Thoracic aorta (tissue), 2 donors: ENCODE measurements at places on chromosomes 1 and 21. TPM values are rescaled to one million over a fixed set of nuclear protein-coding genes. Genes with fewer than 3 reads are reported as not detected.
A peak's percentile ranks its signal among the peaks of the same experiment; 100 is the strongest.

DNA sequence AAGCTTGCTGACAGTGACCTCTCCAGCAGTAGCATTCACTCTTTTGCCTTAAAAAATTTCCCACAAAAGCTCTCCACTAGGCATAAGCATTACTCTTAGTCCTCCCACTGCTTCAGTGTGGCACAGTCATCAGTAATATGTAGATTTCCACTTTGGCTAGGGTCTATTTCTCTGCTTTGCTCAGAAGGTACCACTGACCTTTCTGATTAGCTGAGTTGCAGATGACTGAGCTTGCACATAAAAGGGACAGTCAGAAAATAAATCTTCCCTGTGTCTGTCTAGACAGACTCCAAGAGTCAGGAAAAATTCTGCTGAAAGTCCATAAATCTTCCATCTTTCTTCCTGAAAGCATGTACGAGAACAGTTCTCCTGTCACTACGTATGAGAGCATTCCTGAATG is 56.6 kb upstream of the APP start:
- DNase-seq: no peak
- no peaks in the 10 kb centered on the region for H3K4me1 ChIP-seq
- no peak overlapping the region for H3K4me3 ChIP-seq
- no peaks in the 10 kb centered on the region for H3K36me3 ChIP-seq
- no peaks in the 10 kb centered on the region for H3K27me3 ChIP-seq
- no peak overlapping the region for H3K27ac ChIP-seq

DNA sequence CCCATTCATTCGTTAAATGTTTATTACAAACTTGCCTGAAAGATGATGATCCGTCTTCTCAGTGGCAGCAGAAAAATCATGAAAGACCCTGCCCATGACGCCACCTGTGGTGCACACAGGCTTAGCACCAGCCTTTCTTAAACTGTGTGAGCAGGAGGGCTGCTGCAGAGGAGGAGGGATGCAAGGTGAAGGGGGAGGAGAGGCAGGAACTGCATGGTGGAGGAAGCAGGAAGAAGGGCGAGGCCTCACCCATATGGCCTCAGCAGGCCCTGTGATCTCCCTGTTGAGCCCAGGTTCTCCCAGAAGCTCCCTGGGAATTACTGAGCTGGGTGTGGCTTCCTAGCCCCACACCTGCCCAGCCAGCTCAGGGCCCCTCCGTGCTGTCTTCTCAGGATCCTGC is 25.0 kb upstream of the RD3 start:
- H3K36me3 ChIP-seq: no peaks in the 10 kb centered on the region
- no peaks in the 10 kb centered on the region for H3K27me3 ChIP-seq
- DNase-seq: no peak
- no peak overlapping the region for H3K27ac ChIP-seq

DNA sequence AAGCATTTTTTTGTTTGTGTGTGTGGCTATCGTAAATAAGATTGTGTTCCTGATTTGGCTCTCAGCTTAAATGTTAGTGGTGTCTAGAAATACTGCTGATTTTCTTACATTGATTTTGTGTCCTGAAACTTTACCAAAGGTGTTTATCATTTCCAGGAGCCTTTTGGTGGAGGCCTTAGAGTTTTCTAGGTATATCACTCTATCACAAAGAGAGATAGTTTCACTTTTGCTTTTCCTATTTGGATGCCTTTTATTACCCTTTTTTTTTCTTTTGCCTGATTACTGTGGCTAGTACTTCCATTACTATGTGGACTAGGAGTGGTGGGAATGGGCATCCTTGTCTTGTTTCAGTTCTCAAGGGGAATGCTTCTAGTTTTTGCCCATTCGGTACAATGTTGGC is 109.6 kb downstream of the S1PR1 start:
- H3K4me1 ChIP-seq: no peaks in the 10 kb centered on the region
- no peaks in the 10 kb centered on the region for H3K27me3 ChIP-seq
- no peak for DNase-seq
- no peaks in the 10 kb centered on the region for H3K36me3 ChIP-seq

DNA sequence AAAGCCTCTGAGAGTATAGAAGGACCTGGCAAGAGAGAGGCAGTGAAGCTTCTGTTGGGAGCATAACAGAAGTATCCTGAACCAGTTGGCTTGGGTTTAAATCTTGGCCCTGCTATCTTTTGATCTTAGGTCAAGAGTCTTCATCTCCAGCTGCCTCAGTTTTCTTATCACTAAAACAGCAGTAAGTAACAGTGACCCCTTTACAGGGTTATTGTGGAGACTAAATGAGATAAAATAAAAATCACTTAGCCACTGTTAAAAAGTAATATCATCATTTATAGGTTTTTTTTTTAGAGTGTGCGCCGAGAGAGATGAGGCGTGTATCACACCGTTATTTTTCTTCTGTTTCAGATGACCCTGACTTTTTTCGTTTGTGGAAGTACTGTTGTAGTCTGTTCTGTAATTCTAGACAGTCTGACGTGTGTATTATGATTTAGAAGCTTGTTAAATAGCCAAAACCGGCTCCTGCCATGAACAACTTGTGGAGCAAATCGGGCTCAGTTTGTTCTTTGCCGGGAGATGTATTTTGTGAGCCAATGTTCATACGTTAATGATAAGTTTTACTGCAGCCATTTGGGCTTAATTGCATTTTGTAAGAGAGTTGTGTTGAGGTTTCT is 1.1 kb downstream of the THRAP3 start:
- peak overlapping the region; percentile 80 for H3K4me3 ChIP-seq
- peaks cover 2% of the 10 kb centered on the region for H3K36me3 ChIP-seq
- peak overlapping the region; percentile 91 for H3K27ac ChIP-seq
- no peaks in the 10 kb centered on the region for H3K27me3 ChIP-seq
- peaks cover 55% of the 10 kb centered on the region for H3K4me1 ChIP-seq

DNA sequence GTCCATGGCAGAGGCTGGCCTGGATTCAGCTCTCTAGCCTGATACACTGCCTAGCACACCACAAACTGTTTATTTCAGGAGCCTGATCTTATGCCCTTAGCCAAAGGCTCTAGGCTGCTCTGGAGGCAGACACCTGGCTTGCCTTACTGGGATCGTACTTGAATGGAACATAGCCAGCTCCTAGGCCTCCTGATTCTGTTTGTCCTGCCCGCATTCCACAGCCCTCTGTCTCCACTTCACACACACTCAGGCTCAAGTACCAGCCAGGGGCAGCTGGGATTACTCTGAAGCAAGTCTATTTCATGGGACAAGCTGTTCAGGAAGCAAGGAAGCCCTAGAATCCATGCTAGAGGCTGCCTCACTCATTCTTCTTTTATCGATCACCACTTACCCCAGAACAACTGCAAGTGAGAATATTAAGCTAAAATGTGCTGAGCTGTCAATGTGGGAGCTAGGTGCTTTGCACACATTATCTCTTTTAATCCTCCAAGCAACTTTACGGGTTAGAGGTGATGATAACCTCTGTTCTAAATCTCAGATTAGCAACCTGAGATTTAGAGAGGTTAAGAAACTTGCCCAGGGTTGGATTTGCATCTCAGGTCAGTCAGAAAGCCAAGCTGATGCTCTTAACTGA is 31.1 kb upstream of the CYP4B1 start:
- no peaks in the 10 kb centered on the region for H3K4me1 ChIP-seq
- no peak overlapping the region for H3K4me3 ChIP-seq
- no peaks in the 10 kb centered on the region for H3K36me3 ChIP-seq
- no peak for DNase-seq

DNA sequence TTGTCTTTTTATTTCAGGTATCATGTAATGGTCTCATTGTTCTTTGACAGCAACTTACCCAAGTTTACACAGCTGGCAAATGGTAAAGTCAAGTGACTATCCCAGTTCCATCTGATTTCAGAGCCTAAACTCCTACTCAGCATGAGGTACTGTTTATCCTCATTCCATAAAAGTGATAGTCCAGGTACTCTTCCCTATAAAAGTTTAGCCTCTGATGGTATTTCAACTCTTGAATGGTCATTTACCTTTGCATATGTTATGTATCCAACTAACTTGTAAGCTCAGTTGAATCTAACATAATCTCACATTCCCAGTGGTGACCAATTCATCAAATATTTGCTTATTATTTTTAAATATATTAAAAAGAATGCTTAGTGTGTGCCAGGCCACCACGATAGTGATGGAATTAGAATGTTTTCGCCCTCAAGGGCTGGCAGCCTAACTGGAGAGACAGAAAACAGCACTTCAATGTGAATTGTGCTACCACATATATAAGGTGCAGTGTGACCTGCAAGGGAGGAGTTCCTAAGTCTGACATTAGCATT is 307.1 kb downstream of the CTH start:
- no peak for DNase-seq
- no peaks in the 10 kb centered on the region for H3K36me3 ChIP-seq
- no peak overlapping the region for H3K4me3 ChIP-seq
- H3K4me1 ChIP-seq: peaks cover 41% of the 10 kb centered on the region
- H3K27ac ChIP-seq: peak overlapping the region; percentile 32

- no peak for DNase-seq
- H3K27ac ChIP-seq: no peak overlapping the region
- no peaks in the 10 kb centered on the region for H3K4me1 ChIP-seq
- H3K27me3 ChIP-seq: no peaks in the 10 kb centered on the region
Observed at GRCh38 chr1:60808676-60809075, 273.7 kb upstream of the NFIA start.

DNA sequence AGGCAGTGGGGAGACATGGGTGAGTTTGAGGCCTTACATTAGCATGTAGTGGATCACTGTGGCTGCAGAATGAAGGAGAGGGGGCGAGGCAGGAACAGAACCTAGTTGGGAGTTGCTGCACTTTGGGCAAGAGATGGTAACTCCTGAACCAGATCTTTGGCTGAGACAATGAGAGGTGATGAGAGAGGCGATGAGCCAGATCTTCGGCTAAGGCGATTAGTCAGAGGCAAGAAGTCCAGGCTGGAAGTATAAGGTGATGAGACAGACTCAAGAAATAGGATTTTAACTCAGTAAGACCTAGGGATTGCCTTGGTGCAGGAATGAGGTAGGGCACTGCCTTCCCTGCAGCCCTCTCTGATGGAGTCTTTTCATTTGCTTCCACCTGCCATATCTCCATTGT is 9.1 kb upstream of the ARTN start:
- H3K27me3 ChIP-seq: no peaks in the 10 kb centered on the region
- H3K36me3 ChIP-seq: peaks cover 12% of the 10 kb centered on the region
- DNase-seq: no peak
- H3K4me1 ChIP-seq: no peaks in the 10 kb centered on the region
- no peak overlapping the region for H3K27ac ChIP-seq

DNA sequence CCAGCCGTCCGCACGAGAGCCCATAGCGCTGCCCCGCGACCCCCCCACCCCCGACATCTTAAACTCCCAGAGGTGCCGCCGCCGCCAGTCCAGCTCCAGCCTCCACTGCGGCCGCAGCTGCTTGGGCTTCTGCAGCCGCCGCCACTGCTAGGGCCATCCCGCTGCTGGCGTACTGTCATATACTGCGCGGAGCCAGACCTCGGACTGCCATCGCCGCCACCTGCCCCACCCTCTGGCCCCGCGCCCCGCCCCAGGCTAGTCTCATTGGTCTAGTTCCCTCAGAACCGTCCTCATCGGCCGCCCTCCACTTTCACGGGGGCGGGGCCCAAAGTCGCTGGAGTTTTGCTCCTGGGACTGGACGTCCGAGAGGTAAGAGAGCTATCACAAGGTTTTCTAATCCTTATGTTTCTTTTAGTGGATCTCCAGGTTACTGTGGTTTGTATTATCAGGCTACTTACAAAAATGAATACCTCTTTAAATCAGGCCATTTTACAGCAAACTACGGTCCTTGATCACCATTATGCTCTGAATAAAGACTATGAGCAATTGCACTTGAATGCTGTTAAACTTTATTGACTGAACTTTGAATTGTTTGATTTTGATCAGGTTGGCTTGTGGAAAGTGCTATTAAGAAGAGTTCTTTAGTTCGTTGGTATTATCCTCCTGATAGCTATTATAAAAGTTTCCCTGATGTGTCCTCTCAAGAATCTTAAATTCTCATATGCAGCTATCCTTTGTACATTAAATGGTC is 2.8 kb upstream of the CD1D start:
- no peaks in the 10 kb centered on the region for H3K27me3 ChIP-seq
- no peak overlapping the region for H3K27ac ChIP-seq
- H3K4me3 ChIP-seq: peak overlapping the region; percentile 68

GRCh38 chr21:32415451-32416398 is 3.2 kb downstream of the EVA1C start:
- H3K27me3 ChIP-seq: no peaks in the 10 kb centered on the region
- no peak for DNase-seq
- H3K4me1 ChIP-seq: peaks cover 52% of the 10 kb centered on the region

GRCh38 chr1:10862743-10863335 is 66.4 kb upstream of the CASZ1 start:
- no peaks in the 10 kb centered on the region for H3K36me3 ChIP-seq
- no peaks in the 10 kb centered on the region for H3K27me3 ChIP-seq
- no peak overlapping the region for H3K27ac ChIP-seq
- H3K4me3 ChIP-seq: no peak overlapping the region
- no peak for DNase-seq
- peaks cover 22% of the 10 kb centered on the region for H3K4me1 ChIP-seq

DNA sequence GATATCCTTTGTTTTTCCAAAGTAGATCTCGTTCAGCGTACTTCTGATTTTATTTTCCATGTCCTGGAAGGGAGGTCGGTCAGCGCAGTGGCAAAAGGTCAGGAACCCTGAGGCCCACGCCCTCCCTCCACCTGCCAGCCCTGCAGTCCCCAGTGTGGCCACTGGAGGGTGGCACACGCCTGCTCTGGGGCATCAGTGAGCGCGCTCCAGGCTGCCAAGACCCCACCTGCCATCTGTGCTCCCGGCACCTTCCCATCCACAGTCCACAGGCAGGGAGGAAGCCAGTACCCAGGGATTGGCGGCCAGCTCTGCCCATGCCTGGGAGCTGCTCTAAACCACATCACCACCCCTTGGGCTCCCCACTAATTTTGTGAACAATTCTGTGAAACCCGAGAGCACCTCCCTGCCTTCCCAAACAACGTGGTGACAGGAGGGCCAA is 32.3 kb downstream of the SLC66A1 start:
- no peak overlapping the region for H3K4me3 ChIP-seq
- peaks cover 32% of the 10 kb centered on the region for H3K36me3 ChIP-seq
- no peak overlapping the region for H3K27ac ChIP-seq
- DNase-seq: no peak

TOR1AIP1 gene
- total RNA-seq: 106 TPM

LIPI gene
- not detected for total RNA-seq

ZNF697 gene
- total RNA-seq: 4.1 TPM

TSPAN1 gene
- 3.1 TPM for total RNA-seq

S100A7 gene
- total RNA-seq: not detected

AIRE gene
- not detected for total RNA-seq

ZP4 gene
- not detected for total RNA-seq

GREM2 gene
- total RNA-seq: 1.6 TPM

ATG4C gene
- total RNA-seq: 21.1 TPM
